ENCODE measurements at places on chromosomes 3 and 15.

DNA sequence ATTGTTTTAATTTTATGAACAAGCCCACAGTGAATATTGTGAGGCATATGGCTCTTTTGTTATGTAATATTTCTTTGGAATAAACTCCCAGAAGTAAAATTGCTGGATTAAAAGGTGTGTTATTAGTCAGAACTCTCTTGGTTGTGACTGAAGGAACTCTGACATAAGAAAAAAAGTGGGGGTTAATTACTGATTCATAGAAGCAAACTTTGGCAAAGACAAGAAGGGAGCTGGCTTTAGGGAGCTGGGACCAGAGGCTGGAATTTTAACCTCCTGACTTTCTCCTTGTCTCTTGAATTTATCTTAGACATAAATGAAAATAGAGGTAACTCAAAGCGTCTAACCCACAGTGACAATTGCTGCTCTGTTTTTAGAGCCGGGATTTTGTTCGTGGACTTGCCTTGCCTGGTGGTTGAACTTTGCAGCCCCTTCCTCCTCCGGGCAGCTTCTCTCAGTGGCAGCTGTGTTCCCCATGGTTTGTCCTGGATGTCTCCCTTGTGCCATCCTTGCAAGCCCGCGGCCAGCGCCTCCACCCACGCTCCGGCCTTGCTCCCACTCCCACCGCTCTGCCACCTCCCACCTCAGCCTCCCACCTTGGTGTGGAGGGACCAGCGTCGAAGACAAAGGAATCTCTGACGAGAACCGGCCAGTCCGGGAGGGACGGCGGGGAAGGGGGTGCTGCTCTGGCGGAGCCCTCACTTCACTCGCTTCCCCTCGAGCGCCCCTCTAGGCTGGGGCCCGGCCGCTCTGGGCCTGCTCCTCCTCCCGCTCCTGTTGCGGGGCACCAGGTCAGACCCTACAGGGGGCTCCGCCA, 28.0 kb downstream of the ARHGAP31 start:
- DNase-seq = no peak

DNA sequence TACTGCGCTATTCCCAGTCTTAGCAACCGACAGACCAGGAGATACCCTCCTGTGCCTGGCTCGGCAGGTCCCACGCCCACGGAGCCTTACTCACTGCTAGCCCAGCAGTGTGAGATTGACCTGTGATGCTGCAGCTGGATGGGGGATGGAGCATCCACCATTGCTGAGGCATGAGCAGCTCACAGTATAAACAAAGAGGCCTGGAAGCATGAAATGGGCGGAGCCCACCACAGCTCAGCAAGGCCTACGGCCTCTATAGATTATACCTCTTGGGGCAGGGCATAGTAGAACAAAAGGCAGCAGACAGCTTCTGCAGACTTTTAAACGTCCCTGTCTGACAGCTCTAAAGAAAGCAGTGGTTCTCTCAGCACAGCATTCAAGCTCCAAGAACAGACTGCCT, 160.3 kb downstream of the ANXA2 start:
- DNase-seq = no peak

- DNase-seq = no peak
Observed at GRCh38 chr3:150359381-150359780, 48.7 kb upstream of the TSC22D2 start.

GRCh38 chr15:71888797-71889196, 78.4 kb downstream of the NR2E3 start:
- no peak for DNase-seq

- DNase-seq = no peak
Observed at GRCh38 chr15:71662306-71662705, 148.0 kb upstream of the NR2E3 start.

DNA sequence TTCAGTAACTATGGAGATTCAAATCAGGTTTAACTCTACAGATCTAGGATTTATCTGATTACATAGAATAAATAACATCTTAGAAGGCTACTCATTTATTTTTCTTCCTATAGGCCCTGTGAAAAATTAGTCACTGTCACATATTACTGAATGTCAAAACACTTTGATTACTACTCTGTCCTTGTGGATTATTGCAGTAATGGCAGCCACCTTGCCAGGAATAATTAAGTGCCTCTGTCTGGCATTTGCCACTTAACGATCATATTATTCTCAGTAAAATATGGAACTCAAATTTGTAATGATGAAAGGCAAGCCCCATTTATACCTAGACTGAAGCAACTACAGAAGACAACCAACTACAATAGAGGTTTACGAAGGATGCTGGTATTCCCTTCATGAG, 596.3 kb upstream of the ARPP21 start:
- no peak for DNase-seq

Measured in activated B cell treated with CpG ODN at 0.5 μM for 24 hours (primary cell).